Cardiac septum (tissue), 1 donor: ENCODE measurements at places on chromosomes 16 and 17. TPM values are rescaled to one million over a fixed set of nuclear protein-coding genes. Genes with fewer than 3 reads are reported as not detected.
A peak's percentile ranks its signal among the peaks of the same experiment; 100 is the strongest.

The SLC16A6 gene
- total RNA-seq: 0.19 TPM

The CNGB1 gene
- not detected for total RNA-seq

The ZC3H7A gene
- 33.4 TPM for total RNA-seq

The ABCA8 gene
- 25.4 TPM for total RNA-seq

The KRT24 gene
- not detected for total RNA-seq

The HBQ1 gene
- total RNA-seq: not detected

The GRAPL gene
- total RNA-seq: 1.7 TPM

The DNAH17 gene
- 0.81 TPM for total RNA-seq

GRCh38 chr16:84088695-84089395, 27.9 kb downstream of the MBTPS1 start:
- DNase-seq: no peak

DNA sequence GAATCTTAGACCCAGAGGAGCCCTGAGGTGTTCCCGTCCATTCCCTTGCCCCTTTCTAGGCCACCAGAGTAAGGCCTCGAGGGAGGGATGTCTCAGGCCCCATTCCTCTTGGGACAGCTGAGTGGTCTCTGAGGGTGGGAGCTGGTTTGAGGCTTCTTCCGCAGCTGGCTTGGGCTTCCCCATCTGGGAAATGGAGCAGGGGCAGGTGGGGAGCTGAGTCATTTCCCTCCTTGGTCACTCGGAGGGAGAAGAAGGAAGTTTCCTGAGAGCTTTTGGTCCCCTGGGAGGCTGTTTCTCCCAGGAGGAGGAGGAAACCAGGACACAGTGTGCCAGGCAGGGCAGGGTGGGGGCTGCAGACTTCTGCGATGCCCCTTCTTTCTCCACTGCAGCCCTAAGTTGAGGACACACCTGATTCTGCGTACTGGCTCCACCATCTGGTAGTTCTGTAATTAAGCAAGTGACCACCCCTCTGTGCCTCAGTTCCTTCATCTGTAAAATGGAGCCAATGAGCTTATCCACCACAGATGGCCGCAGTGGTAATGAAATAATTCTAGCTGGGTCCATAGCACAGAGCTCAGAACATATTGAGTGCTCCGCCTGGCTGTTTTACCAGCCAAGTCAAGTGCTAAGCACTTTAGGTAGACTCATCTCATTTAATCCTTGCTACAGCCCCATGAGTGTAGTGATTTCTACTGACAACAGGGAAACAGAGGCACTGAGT, 1.6 kb upstream of the KCNJ12 start:
- DNase-seq: no peak

DNA sequence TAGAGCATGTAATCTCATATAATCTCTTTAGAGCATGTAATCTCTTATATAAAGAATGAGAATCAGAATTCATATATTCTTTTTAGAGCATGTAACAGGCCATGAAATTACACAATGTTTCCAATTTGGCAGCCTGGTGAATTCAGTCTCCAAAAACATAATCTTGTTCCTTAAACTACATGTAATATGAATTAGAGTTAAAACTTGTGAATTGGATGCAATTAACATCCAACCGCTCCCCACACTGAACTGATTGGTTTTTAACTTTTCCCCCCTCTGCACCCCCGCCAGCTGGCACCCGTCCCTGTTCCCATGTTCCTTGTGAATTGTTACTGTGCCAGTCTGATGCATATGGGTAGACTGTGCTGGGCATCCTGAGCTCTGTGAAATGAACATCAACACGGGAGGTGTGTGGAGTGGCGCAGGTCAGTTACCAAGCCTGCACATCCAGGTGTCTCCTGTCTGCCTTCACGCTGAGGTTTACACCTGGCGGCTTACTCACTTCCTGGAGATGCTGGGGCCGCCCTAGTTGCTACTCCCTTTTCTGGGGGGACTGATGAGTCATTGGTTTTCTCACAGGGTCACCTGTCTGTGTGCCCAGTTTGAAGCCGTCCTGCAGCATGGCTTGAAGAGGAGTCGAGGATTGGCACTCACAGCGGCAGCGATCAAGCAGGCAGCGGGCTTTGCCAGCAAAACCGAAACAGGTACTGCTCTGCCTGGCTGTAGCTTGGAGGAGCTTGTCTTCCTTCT, 50.4 kb downstream of the SNX29 start:
- DNase-seq: no peak

GRCh38 chr17:82177276-82177675, 35.4 kb downstream of the CCDC57 start:
- DNase-seq: no peak

DNA sequence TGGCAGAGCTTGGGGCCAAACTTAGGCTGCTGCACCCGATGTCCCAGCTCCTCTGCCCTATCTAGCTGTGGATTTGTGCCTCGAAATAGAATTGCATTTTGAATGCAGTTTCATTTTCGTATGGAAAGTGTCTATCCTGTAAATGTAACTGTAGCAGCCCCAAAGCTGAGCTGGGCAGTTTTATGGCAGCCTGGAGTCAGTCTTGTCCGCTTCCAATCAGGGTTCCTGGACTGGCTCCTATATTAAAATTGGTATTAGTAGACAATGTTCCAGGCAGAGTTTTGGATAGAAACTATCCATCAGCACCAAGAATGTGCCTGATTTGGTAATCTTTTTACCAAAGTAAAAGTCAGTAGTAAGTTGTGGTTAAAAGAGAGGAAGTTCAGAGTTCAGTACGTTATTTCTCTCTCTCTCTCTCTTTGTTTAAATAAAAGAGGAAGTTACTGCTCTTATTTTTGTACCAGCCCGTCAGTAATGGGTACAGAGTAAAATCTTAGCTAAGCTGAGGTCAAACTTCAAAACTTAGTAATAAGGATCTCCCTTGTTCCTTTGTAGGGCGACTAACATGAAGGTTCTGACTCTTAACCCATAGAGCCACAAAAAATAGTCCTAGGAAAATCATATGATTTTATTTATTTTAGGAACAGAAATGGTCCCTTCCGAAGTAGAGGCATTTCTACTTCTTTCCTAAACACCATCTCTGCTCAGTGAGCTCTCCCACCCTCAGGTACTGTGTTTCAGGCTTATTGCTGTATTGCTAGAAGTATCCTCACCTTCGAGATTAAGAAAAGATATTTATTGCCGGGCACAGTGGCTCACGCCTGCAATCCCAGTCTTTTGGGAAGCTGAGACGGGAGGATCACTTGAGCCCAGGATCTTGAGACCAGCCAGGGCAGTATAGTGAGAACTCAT, 28.0 kb downstream of the PRKCB start:
- no peak for DNase-seq

GRCh38 chr17:78476149-78476548, 97.7 kb downstream of the PGS1 start:
- no peak for DNase-seq

GRCh38 chr17:50865060-50865867, 890 bp downstream of the TOB1 start:
- peak; percentile 88 for DNase-seq

DNA sequence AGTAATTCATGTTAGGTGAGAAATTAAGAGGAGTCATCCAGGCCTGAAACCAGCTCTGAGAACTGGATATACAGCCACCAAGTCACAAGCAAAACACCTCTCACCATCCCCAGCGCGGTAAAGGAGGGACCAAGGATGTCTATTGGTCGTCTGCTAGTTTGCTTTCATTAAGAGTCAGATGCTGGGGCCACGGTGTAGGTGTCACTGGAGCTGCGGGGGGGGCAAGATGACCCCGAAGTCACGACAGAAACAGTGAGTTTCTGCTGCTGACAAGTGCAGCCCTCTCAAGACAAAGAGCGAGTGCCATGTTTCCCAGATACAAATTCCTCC, 790 bp downstream of the NCBP3 start:
- DNase-seq: no peak

GRCh38 chr16:58831386-58831785, 97.3 kb upstream of the GOT2 start:
- no peak for DNase-seq

- DNase-seq: no peak
Observed at GRCh38 chr16:73233329-73233765, 185.4 kb upstream of the ZFHX3 start.

GRCh38 chr16:58157951-58158540, 28.9 kb upstream of the CFAP20 start:
- no peak for DNase-seq

- peak; percentile 59 for DNase-seq
Observed at GRCh38 chr17:82961366-82962162, 117.8 kb upstream of the METRNL start.

DNA sequence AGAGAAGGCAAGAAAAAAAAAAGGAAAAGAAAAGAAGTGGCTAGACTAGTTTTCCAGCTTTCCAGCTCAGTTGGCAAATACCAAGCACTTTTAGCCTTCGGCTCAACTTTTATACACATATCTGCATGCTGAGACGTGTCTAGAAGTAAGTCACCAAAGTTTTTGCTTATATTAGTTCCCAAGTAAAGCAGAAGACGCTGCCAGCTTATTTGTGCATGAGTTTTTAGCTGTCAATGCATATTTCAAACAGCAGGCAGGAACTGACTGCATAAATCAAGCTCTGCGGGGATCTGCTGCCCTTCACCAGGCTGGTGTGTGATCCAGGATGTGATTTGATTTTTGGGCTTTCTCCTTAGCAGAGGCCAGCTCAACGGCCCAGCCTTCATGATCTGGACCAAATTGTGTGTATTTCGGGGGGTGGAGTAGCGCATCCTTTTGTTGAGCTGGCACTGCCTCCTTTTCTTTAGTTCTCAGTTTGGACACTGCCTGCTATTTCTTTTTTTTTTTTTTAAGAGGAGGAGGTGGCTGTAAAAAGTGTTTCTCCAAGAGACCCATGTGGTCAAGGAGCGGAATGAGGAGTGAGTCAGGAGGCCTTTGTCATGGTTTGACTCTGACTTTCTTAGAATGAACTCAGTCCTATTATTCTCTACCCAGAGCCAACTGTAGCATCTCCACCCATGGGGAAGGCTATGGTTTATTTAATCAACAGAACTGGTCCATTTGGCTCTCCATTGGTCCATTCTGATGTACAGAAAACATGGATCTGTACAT, 162.6 kb upstream of the XYLT1 start:
- no peak for DNase-seq

GRCh38 chr16:72999541-73000019, 48.3 kb downstream of the ZFHX3 start:
- DNase-seq: peak; percentile 46

- DNase-seq: no peak
Observed at GRCh38 chr16:17350207-17350606, 120.6 kb downstream of the XYLT1 start.

- peak; percentile 77 for DNase-seq
Observed at GRCh38 chr17:77822302-77823030, 136.0 kb upstream of the TNRC6C start.

DNA sequence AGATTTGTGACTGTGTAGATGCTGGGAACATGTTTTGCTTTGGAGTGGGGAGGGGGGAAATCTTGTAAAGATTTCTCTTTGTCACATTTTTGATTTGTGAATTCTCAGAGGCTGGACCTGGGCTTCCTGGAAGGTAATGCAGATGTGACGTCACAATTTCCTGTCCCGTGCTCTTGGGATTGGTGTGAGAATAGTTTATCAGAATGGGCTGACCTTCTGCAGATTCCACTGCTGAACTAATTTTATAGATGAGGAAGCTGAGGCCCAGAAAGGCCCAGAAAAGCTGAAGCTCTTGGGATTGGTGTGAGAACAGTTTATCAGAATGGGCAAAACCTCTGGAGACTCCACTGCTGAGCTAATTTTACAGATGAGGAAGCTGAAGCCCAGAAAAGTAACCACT, 34.0 kb downstream of the HS3ST3B1 start:
- no peak for DNase-seq

DNA sequence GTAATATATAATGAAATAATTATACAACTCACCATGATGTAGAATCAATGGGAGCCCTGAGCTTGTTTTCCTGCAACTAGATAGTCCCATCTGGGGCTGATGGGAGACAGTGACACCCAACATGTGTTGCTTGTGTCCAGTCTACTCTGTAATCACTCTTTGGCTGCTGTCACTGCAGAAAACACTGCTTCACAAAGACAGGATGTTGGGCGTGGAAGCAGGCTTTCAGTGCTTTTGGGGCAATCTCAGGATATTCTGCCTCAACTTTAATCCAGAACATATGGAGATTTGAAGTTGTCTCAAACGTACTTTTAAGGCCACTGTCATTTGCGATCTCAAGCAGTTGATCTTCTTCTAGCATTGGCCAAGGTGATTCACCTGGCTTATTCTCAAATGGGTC, 94.9 kb downstream of the CYTH1 start:
- DNase-seq: no peak

DNA sequence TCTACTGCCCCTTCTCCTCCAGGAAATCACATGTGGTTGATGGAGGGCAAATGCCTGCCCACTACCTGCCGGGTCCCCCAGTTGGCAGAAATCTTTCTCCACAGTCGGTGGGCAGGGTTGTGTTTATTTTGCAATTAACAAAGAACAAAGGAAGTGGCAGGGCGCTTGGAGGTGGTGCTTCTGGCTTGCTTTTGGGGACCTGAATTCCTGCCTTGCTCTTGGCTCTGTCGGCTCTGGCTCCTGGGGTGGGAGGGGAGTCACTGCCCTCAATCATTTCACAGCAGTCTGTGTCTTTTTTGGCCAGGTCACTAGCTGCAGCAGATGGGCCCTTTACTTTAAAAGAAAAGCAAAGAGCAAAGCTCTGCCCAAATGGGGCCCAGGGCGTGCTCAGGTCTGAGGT, 69.2 kb downstream of the C16orf78 start:
- DNase-seq: no peak
